ENCODE measurements at places on chromosomes 11 and 22.

- no peak for DNase-seq
Measured at GRCh38 chr11:121575250-121575962, 122.6 kb upstream of the SORL1-AS1 start.

DNA sequence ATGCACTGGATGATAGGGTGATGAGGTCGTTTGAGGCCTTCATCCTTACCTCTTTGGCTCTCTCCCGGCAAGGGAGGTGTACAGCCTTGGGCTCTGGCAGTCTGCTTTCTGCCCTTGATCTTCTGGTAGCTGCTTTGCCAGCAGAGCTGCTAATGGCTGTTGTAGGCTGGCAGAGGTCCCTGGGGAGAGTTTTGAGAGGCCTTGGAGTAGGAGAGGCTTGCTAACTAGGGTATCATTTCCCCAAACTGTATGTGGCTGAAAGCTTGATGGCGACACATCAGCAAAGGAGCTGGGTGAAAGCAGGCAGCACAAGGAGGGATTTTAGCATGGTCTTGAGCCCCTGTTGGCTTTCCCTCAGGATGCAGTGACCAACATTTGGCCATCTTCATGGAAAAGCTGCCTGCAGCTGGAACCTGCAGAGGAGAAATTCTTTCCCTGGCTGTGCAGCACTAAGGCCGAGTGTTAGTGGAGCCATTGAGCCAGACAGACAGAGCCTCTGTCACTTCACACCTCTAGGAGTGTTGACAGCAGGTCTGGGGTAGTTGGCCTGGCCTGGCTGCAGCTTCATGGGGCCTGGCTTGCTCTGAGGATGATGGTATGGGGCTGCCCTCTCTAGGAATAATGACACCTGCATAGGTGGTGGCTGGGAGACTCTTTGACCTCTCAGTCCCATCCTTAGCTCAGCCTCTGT, 3.5 kb upstream of the AMPD3 start:
- no peak for DNase-seq

- DNase-seq: no peak
Measured at GRCh38 chr11:112997857-112998466, 36.7 kb downstream of the NCAM1 start.

GRCh38 chr11:104812103-104812788, 86.0 kb downstream of the CASP12 start:
- no peak for DNase-seq

GRCh38 chr11:46326813-46327416, 20.3 kb upstream of the DGKZ start:
- DNase-seq: no peak

GRCh38 chr22:40637183-40638150, 948 bp upstream of the MRTFA start:
- no peak for DNase-seq
